ENCODE measurements at places on chromosomes 11 and 22.

GRCh38 chr11:10797001-10797400 lies 11.7 kb downstream of the EIF4G2 start:
- DNase-seq = no peak

DNA sequence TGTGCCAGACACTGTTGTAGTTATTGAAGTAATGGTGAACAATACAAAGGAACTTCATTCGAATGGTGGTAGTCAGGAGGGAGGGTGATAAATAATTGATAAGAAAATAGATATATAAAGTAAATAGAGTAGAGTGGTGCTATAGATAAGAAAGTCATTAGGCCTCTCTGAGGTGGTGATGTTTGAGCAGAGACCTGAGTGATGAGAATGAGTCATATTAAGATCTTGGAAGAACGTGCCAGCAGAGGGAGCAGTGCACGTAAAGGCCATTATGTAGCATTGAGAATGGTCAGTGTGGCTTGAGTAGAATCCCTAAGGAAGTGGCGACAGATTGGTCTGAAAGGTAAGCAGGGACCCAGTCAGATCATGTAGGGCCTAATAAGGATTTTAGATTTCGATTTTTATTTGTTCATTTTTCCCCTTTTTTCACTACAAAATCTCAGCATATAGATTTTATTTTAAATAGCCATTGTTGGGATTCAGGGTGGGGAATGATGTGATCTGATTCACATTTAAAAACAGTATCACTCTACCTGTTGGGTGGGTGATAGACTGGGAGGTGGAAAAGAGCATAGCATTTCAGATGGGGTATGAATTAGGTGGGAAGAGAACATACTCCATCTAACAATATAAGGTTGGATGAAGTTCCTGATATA lies 44.7 kb downstream of the CCDC90B start:
- DNase-seq = peak; percentile 21

- DNase-seq = no peak
Observed at GRCh38 chr22:21698430-21699329, 32.9 kb downstream of the PPIL2 start.

- no peak for DNase-seq
Observed at GRCh38 chr22:31752096-31752847, 1.5 kb upstream of the DEPDC5 start.

DNA sequence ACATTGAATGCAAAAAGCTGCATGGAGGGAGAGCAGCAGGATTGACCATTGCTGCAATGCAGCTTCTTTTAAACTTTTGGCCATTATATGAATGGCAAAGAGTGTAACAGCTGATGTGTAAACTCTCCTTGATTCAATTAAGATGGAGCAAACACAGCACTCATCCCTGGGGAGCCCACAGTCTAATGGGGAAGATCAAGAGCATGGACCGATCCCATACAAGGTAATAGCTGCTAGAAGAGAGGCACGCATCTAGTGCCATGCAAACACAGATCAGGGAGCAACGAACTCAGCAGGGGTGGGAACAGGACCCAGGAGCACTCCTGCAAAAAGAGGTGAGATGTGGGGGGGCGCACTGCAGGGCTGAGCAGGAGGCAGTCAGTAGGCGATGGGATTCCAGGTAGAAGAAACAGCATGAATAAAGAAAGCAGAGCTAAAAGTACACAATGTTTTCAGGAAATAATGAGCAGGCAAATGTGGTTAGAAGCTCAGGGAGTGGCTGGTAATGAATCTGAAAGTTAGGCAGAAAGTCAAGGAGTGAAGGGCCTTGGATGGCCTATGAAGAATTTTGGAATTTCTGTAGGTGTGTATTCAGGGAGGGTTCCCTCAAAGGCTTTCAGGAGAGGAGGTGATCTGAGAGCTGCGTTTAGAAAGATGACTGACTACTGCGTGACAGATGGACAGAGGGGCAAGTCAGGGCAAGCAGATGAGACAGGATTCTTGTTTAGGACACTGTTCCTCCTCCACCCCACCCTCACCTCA lies 17.2 kb upstream of the BMAL1 start:
- DNase-seq = no peak

GRCh38 chr11:131940126-131940525 lies 569.7 kb downstream of the NTM start:
- no peak for DNase-seq

- no peak for DNase-seq
Observed at GRCh38 chr11:35525501-35526175, at the start of gene PAMR1. PAMR1 (minus strand) TSS chr11:35525616; CDS start chr11:35525585, 31 bp downstream.

DNA sequence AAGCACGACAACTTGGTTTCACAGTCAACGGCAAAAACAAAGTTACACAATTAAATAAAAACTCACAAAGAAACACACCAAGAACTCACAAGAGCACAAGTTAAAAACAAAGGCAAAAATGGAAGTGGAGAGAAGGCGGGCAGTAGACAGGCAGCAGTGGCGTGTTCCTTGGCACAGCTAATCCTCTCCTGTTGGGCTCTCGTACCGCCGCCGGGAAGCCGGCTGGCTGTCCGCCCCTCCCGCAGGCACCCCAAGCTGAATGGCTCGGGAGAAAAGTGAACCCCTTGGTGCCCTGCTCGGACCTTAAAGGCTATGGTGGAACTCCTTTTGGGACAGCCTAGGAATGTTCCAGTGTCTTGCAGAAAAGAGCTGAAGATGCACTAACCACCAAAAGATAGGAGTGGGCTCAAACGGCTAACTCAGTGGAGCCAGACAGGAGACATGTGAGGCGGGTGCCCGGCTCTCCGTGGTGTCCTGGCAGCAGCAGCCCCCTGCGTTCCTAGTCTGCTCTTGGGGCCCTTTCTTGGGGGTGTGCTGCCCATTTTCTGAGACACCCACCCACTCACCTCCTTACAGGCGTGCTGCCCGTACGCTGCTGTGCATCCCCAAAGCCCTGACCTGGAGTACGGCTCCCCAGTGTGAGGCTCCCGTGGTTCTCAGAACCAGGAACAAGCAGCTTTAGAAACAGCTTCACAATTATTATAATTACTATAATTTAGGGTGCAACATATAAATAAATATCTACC lies 86.1 kb upstream of the BID start:
- no peak for DNase-seq

DNA sequence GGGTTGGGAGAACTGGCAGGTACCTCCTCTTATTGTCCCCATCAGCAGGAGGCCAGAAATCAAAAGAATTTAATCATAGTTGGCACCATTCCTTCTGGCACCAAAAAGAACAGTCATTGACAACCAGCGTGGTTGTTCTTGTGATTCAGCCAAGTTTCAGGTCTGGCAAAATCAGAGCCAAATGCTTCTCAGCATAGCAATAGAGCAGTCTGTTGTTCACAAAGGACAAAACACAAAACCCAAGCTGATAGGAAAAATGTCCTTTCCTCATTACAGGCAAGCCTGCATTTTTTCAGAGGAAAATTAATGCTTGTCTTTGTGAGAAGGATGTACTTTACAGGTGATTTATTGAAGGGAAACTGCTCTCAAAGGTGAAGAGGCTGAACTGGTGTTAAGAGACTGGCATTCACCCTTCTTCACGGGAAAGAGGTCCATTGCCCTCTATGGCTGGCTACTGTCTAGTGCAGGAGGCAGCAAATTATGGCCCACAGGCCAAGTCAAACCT lies 241.8 kb upstream of the ARHGAP42 start:
- no peak for DNase-seq

DNA sequence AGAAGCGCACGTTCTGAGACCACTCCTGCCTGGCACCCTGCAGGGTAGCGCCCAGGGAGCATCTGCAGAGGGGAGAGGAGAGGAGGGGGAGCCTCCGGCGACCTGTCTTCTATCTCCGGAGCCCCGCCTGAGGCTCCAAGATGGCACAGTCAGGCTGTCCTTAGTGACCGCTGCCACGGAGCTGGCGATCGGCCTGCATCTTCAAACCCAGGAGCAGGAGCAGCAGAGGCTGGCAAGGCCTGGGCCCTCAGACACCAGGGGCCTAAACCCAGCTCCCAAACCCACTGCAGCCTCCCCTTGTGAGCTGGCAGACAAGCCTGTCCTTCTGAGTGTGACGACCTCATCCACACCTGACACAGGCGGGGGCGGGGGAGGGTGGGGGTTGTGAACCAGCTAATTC lies 34.9 kb downstream of the TOLLIP start:
- DNase-seq = no peak

DNA sequence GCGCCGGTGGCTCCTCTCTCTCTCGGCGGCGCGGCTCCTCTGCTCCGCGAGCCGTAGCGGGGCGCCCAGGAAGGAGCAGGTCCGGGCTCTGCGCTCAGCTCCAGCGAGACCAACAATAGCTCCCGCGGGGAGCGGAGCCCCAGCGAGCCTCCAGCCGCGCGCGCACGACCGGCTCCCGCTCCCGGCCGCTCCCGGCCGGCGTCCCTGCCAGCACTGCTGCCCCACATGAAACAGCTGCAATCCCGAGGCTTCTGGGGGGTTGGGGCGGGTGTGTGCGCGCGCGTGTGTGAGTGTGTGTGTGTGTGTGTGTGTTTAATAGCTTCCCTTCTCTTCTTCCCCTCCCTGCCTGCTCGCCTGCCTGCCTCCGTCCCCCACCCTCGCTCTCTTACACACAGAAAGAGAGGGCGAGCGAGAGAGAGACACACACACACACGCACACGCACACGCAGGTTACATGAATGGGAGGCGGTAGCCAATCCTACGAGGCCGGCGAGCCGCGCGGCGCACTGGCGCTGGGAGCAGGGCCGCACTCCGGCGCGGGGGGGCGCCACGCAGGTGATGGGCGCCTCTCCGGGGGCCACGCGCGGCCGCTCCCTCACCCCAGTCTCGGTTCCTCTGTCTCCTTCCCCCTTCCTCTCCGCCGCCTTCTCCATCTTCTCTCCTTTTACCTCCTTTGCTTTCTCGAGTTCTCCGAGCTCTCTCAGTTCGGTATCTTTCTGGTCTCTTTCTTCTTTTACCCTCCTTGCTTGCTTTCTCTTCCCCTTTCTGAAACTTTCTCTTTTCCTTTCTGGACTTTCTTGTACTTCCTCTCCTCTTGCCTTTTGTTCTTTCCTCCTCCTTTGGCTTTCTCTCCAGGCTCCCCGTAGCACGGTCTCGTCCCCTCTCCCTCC lies at the start of gene TENM4:
TSS of gene TENM4 (minus strand) at position 460 of the 890 bp plus-strand sequence. CDS start 371,086 bp downstream, outside the sequence.
- no peak for DNase-seq

GRCh38 chr11:124834526-124835180 lies 30.6 kb upstream of the ROBO3 start:
- no peak for DNase-seq

DNA sequence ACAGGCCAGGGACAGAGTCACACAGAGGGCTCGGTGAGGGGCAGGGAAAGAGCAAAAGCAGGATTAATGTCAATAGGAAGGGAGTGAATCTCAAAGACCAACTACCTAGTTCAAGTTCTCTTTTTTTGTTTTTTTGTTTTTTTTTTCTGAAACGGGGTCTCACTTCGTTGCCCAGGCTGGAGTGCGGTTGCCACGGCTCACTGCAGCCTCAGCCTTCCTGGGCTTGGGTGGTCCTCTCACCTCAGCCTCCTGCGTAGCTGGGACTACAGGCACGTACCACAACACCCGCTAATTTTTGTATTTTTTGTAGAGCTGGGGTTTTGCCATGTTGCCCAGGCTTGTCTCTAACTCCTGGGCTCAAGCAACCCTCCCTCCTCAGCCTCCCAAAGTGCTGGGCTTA lies 9.7 kb upstream of the BCL9L start:
- no peak for DNase-seq

- no peak for DNase-seq
Observed at GRCh38 chr11:73321604-73322381, 13.7 kb downstream of the ARHGEF17 start.

- DNase-seq = no peak
Observed at GRCh38 chr11:47620836-47621378, 21.5 kb downstream of the MTCH2 start.

DNA sequence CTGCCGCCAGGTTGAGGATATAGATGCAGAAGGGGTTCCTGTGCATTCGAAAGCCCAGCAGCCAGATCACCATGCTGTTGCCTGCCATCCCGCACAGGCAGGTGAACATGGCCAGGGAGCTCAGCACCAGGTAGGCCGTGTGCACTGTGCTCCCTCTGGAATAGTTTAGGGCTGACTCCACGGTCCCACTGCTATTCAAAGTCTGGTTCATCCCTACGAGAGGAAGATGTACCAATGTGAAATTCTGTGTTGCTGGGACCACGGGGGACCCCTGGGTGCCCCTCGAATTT lies at the start of gene MRGPRD:
TSS of gene MRGPRD (minus strand) at position 211 of the 290 bp plus-strand sequence. CDS start at position 211, 0 bp downstream.
- no peak for DNase-seq

DNA sequence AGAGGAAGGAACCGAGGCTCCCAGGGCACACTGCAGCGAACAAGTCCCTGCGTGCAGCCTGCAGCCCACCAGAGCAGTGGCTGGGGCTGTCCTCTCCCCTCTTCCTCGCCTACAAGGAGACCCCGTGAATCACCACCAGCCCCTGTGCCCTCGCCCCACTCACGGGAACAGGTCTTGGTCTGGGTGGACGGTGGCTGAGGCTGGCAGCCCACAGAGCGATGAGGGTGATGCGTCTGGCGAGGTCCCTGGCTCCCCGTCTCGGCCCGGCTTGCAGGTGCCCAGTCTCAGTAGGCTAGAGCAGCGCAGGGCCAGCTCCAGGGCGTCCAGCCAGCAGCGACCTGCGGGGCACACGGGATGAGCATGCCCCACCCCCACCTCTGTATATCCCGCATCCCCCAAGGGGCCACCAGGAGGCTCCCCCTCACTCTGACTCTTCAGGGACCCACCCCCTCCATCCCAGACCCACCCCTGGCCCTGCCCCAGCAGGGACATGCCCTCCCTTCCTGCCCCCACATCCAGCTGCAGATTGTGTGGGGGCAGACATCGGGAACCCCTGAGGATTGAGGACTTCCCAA lies 50.5 kb upstream of the CARS1 start:
- DNase-seq = no peak

DNA sequence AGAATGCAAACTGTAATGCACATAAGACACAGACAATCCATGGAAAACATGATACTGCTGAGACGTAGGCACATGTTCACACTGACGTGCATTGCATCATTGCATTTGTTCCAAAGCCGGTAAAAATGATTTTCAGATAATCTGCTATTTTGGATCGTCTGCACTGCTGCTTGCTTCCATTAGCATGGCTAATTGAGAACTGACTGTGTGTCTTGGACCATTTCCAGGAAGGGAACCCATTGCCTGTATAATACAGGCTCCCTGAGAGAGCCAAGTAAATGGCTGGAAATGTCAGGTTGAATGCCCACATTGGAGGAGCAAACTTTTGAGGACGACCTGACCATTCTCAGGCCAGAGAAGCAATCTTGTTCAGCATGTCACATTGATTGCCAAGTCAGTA lies 304.8 kb downstream of the ST3GAL4 start:
- no peak for DNase-seq

- DNase-seq = no peak
Observed at GRCh38 chr22:23481369-23481768, 98.7 kb downstream of the IGLL1 start.

DNA sequence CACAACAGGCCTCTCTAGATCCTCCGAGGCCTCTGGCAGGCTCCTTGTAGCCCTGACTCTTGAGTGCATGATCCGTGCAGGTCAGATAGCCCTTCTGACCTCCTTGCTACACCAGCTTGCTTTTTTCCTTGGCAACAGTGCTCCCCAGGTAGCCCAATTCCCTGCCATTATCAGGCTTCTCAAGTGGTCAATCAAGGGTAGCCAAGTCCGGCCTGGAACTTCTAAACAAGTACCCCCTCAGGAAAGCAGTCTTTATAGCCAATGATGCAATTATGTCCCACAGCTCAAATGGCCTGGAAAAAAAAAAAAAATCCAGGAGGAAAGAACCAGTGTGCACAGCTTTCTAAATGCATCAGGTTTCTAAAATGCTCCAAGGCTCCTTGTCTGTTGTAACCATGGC lies 59.8 kb downstream of the TENM4 start:
- DNase-seq = no peak

All from CD4-positive, alpha-beta T cell treated with Interleukin-15 for 4 hours (primary cell).